Sigmoid colon (tissue), 7 donors: ENCODE measurements at places on chromosomes 1 and 21. TPM values are rescaled to one million over a fixed set of nuclear protein-coding genes. Genes with fewer than 3 reads are reported as not detected.

Gene CASP9
- total RNA-seq: 6.2 TPM

- DNase-seq: no peak
Measured at GRCh38 chr1:214739621-214740238, 136.7 kb downstream of the CENPF start.

DNA sequence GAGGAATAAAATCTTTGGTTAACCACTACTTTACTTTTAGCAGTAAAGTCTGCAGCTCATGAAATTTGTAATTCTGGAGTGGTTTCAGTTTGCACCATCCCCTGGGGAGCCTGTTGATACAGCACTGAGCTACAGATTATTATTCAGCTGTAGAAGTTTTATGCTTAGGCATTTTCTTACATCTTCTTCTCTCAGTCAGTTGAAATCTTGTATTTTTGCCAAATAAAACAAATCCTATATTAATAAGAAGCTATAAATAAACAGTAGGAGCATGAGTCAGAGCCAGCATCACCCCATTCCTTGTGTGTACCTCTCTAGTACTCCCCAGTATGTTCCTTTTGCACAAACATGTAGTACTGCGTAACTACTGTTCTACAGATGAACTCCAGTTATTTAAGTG, 118.9 kb downstream of the ATF6 start:
- no peak for DNase-seq

DNA sequence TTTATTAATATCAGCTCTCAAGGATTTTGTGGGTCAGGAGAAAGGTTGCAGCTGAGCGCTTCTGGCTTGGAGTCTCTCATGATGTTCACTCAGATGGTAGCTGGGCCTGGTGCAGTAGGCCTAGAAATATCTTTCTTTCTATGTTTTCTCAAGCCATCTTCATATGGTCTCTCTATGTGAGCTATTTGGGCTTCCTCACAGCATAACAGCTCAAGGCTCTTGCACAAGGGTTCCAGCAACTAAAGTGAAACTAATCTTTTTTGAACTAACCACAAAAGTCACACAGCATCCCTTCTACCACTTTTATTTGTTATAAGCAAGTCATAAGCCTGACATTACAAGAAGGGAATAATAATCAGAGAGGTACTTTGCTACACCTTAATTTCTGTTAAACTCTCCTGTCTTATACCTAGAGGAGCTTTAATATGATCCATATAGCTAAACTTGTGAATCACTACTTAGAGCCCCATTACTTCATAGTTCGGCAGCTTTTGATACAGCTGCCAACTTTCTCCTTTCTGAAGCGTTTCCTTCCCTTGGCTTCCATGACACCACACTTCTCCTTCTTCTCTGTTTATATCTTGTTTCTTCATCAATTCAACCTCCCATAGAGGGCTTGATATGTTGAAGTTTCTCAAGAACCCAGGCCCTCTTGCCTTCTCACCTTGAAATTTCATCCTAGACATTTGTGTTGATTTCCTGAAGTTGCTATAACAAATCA, 720.2 kb downstream of the LTN1 start:
- no peak for DNase-seq

Gene KLHL12
- 18.3 TPM for total RNA-seq

GRCh38 chr1:49160677-49161076, 384.0 kb upstream of the BEND5 start:
- no peak for DNase-seq

- DNase-seq: no peak
Measured at GRCh38 chr1:203944651-203945404, 83.4 kb downstream of the SNRPE start.

- peak; percentile 82 for DNase-seq
Measured at GRCh38 chr1:9196129-9197040, 38.2 kb upstream of the H6PD start.

Gene YOD1
- total RNA-seq: 7.1 TPM

Gene SRSF4
- 80.3 TPM for total RNA-seq

Gene NOS1AP
- total RNA-seq: 11.9 TPM

DNA sequence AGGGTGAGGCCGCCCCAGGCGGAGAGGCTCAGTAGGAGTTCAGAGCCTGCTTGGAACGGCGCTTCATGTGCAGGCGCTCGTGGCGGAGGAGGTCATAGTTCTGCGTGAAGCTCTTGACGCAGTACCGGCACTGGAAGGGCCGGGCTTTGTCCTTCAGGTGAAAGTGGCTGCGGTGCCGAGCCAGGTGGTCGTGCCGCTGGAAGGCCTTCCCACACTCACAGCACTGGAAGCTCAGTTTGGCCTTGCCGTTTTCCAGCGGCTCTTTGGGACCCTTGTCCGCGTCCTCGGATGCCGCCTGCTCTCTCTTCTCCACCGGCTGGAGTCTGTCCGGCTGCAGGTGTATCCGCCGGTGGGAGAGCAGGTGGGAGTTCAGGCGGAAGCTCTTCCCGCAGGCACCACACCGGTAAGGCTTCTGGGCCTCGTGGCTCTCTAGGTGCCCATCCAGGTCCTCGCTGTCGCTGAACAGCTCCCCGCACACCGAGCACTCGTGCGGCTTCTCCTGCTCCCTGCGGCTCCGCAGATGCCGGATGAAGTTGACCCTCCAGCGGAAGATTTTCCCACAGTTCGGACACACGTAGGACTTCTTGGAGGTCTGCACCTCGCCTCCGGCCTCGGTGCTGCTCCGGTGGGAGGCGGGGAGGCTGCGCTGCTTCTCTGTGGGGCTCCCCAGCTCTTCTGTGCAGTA, 31.0 kb downstream of the ZNF496 start:
- no peak for DNase-seq

Gene AMY1C
- total RNA-seq: not detected

Gene LCE1A
- not detected for total RNA-seq

GRCh38 chr1:208216062-208216461, 28.1 kb downstream of the PLXNA2 start:
- no peak for DNase-seq

Gene HHIPL2
- total RNA-seq: not detected

GRCh38 chr1:16349847-16350406, 2.4 kb downstream of the FBXO42 start:
- DNase-seq: no peak

GRCh38 chr1:77388661-77389060, 106.8 kb downstream of the AK5 start:
- no peak for DNase-seq

Gene MAP1LC3C
- total RNA-seq: 8.1 TPM

- DNase-seq: no peak
Measured at GRCh38 chr1:174157157-174157806, 2.0 kb upstream of the RABGAP1L start.

- DNase-seq: no peak
Measured at GRCh38 chr1:10756842-10757241, 39.6 kb downstream of the CASZ1 start.

- no peak for DNase-seq
Measured at GRCh38 chr1:22506130-22506692, 54.6 kb downstream of the ZBTB40 start.

Gene LBR
- total RNA-seq: 175 TPM

DNA sequence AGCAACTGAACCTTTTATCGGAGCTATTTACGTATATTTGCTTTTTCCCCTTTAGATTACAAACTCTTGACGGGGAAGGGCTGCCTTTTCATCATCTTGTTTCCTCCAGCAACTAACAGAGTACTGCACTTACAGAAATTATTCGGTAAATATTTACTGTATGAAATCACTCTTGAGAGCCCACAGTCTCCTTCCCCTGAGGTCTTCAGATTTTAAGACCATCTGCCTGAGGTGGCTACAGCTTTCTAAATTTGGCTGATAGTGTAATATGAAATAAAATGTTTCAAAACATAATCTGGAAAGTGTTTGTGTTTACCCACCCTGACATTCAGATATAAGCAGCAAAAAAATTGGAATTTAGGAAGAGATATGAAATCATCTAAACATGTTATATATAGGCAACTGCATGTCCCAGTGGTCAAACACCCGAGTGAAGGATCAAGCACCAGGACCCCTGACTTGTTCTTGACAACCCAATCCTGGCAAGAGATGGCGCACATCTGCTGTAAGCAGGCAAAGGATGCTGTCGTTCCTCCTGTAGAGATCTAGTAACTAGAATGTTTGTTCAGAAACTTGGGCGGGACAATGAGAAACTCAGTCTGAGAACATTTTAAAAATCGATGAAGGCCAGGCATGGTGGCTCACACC, 60.9 kb downstream of the SIPA1L2 start:
- no peak for DNase-seq

- DNase-seq: no peak
Measured at GRCh38 chr1:80533775-80534334, 1266.9 kb upstream of the ADGRL2 start.

DNA sequence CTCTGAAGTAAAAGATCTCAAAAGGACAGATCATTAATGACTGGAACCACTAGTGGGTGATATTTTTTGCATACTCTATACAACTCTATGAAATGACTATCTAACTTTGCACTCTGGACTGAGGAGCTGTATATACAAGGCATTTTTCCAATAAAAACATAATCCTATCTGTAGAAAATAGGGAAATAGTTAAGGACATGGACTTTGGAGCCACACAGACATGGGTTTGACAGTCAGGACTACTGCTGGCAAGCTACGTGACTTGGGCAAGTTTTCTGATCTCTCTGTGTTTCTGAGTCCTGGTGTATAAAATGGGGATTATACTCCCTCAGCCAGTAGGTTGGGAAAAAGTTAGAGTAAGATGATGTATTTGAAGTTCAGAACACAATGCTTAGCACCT, 20.9 kb upstream of the HSD3B2 start:
- DNase-seq: no peak

Gene BATF3
- total RNA-seq: 1.8 TPM
